ENCODE measurements at places on chromosomes 16 and 17.

DNA sequence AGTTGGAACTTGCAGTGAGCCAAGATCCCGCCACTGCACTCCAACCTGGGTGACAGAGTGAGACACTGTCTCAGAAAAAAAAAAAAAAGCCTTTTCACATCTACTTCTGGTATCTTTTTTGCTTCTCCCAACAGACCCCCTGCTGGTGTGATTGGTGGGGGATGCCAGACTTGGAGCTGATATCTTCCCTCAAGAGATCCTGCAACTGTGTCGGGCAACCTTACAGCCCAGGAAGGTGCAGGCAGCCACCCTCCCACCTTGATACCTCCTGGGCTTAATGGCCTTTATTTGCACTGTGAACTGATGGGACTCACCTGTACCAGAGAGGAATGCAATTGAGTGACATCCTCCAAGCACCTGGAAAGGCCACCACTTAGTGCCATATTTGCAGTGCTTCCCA lies 142.3 kb downstream of the RGS9 start:
- DNase-seq: no peak

DNA sequence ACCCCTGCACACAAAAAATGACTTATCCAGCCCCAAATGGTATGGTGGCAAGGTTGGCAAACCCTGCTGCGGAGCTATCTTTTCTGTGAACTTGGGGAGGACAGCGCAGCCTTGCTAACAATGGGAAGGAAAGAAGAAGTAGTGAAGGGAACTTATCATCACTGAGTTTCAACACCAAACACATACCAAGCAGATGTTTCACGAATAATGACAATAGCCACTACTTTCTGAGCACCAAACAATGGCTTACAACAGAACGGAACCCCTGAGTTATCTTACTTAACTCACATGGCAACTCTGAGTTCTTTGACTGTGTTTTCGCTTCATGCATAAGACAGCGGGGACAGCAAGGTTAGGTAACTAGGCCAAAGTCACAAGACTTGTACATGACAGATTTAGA lies 148.9 kb downstream of the XYLT1 start:
- DNase-seq: no peak

DNA sequence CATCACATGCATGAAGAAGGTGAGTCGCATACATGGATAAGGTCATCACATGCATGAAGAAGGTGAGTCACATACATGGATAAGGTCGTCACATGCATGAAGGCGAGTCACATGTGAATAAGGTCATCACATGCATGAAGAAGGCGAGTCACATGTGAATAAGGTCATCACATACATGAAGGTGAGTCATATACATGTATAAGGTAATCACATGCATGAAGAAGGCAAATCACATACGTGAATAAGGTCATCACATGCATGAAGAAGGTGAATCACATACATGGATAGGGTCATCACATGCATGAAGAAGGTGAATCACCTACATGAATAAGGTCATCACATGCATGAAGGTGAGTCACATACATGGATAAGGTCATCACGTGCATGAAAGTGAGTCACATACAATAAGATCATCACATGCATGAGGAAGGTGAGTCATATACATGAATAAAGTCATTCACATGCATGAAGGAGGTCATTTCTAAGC lies 105.1 kb upstream of the SDK2 start:
- no peak for DNase-seq

DNA sequence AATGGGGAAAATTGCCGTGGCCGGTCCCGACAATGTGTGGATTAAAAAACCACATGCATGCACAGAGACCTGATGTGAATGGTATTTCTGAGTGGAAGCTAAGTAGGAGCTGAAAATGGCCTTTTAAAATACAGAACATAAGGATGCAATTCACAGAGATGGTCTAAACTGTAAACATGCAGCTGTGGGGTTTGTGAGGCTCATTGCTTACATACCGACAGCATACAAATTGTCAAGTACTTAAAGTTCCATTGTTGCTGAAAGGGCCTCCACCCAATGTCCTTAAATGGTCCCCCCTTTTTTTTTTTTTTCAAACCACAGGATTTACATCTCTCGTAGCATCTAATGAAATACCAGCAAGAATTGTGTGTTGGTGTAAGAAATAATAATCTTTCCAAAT lies 523.2 kb downstream of the MAF start:
- no peak for DNase-seq

- DNase-seq: no peak
These were observed 46.2 kb downstream of the TUBD1 start for GRCh38 chr17:59846394-59847165.

GRCh38 chr16:52756812-52757517 lies 210.0 kb upstream of the TOX3 start:
- no peak for DNase-seq

- DNase-seq: no peak
These were observed 2.8 kb upstream of the PMFBP1 start for GRCh38 chr16:72174726-72175125.

All from K562 (cell line).